Activated naive CD4-positive, alpha-beta T cell treated with anti-CD3 and anti-CD28 coated beads, Interleukin-2, amount 50 U/mL, for 16 hours (primary cell): ENCODE measurements at places on chromosomes 6 and 20.

GRCh38 chr20:46731770-46732169 lies 22.3 kb downstream of the SLC2A10 start:
- no peak for DNase-seq

DNA sequence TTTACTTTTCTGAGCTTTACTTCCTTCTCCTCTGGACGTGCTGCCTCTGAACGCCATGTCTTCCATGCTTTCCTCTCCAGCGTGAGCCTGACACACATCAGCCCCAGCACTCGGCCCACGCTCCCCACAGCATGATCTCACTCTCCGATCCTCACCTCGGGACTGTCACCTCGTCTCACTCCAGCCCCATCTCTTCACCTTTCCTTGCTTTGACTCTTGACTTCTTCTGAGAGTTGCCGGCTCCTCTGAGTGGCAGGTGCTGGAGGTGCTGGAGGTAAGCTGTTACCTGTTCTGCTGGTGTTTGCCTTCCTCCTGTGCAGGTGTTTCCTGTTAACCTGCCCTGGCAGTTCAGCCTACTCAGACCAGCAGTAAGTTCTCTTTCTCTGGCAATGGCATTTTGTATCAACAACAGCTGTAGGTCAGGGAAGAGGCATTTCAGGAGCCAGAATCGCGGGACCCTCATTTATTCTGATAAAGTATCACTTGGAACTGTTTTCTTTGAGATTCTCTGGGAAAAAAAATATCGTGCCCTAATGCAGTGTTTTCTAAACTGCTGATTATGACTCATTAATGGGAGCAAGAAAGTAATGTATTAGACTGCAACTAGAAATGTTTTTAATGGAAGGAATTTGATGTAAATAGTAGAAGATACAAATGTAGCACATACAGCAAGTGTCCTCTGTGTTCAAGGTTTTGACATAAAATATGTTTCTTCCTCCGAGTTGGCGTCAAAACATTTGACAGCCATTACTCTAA lies 106.5 kb downstream of the ARID1B start:
- DNase-seq: peak; percentile 42

- no peak for DNase-seq
Observed at GRCh38 chr6:142700032-142700431, 244.9 kb downstream of the HIVEP2 start.

DNA sequence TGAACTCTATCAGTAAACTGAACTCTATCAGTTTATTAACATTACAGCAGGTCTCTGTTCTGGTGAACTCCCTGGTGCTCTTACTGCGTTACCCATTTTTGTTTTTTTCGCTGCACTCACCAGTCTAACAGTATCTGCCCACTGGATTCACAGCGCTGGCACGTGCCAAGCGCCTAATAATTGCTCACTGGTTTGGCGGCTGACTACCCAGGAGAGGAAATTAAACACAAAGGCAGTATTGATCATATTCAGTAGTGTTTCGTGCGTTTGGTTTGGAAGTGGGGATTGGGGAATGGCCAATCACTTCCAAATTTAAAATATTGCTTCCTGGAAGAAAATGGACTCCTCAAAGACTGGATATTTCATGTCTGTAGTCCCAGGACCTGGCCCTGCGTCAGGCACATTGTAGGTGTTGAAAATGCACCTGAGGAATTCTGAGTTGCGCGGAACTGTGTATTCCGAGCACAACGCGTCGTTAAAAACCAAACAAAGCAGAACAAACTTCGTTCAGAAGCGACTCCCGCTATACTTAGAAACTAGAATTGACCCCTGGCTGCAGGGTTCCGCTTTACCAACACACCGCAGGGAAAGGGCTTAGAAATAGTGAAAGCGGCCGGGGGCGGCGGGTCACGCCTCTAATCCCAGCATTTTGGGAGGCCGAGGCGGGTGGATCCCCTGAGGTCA lies 1.1 kb upstream of the RPS12 start:
- DNase-seq: peak; percentile 38

GRCh38 chr20:37521061-37521771 lies at the start of gene NNAT:
NNAT (plus strand) TSS chr20:37521250; CDS start chr20:37521332, 82 bp downstream.
- no peak for DNase-seq

- DNase-seq: no peak
Observed at GRCh38 chr6:144405163-144405562, 120.0 kb downstream of the UTRN start.

GRCh38 chr20:50528804-50529351 lies 18.7 kb downstream of the PTPN1 start:
- DNase-seq: no peak

GRCh38 chr6:114344246-114344970 lies 1.6 kb upstream of the HS3ST5 start:
- no peak for DNase-seq

DNA sequence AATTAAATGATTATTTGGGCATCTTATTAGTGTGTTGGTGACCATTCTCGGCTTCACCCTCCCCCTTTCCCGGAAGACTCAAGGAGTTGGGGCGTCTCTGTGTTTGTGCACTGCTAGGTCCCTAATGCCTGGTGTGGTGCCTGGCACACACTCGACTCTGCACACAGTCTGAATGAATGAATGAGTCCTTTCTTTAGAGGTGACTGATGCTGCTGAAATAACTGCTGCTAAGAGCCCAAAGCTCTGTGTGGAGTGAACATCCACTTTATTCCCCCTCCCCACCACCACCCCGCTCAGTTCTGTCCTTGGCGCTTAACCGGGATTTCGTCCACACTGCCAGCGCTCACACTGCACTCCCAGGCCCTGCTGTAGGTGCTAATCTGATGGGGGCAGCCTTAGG lies 1.2 kb upstream of the PHACTR3 start:
- DNase-seq: no peak

- no peak for DNase-seq
Observed at GRCh38 chr6:150634964-150635292, 35.2 kb downstream of the PLEKHG1 start.

DNA sequence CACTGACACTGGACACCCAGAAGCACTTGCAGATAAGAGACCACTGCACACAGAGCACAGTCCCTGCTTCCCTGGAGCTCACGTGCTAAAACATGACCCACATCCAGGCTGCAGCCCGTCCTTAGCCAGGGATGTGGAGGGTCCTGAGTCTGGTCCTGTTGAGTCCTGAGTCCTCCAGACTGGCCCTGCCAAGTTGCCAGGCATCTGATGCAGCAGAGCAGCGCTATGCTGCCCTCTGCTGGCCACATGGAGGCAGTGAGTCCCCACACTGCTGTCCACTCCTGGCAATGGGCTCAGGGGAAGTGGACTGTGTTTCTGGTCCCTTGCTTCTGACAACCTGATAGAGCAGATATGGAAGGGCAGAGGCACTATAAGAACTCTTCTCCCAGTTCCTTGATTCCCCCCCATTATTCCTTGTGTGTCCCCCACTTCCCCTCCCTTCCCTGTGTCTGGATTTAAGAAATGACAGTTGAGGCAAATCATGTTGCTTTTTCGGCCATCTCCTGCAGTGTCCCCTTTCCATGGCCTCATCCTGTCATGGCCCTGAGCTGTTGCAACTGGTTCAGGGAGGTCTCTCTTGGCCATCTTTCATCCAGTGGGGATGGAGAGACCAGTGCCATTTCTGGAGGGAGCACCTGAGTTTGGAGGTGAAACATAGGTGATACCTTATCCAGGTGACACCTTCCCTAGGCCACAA lies 86.0 kb downstream of the DHX35 start:
- DNase-seq: peak; percentile 66
